Stimulated activated naive CD8-positive, alpha-beta T cell treated with anti-CD3 and anti-CD28 coated beads, Interleukin-15, Interleukin-2, amounts not matched to agents 100 U/mL and 50 U/mL, for 24 hours (primary cell): ENCODE measurements at places on chromosomes 11 and 22.

DNA sequence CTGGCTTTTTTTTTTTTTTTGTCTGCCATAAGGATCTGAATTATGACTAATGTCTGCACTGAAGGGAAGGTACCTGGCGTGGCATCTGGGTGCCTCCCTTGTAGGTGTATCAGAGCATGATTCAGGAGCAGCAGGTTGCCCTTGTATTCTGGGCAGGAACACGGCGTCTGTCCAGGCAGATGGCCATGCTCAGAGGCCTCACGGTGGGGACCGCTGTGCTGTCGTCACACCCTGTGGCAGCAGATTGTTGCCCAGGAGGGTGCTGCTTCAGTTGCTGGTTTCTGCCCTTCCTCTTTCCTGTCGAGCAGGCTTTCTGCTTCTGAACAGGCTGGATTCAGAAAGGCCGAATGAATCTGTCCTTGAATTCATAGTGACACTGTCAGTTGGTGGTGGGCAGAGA lies 11.0 kb downstream of the ZNRF3 start:
- no peak for DNase-seq

- DNase-seq, result no peak
Measured at GRCh38 chr11:10038521-10039302, 255.3 kb downstream of the SBF2 start.

- no peak for DNase-seq
Measured at GRCh38 chr11:97574976-97575665, 1185.3 kb downstream of the JRKL start.

DNA sequence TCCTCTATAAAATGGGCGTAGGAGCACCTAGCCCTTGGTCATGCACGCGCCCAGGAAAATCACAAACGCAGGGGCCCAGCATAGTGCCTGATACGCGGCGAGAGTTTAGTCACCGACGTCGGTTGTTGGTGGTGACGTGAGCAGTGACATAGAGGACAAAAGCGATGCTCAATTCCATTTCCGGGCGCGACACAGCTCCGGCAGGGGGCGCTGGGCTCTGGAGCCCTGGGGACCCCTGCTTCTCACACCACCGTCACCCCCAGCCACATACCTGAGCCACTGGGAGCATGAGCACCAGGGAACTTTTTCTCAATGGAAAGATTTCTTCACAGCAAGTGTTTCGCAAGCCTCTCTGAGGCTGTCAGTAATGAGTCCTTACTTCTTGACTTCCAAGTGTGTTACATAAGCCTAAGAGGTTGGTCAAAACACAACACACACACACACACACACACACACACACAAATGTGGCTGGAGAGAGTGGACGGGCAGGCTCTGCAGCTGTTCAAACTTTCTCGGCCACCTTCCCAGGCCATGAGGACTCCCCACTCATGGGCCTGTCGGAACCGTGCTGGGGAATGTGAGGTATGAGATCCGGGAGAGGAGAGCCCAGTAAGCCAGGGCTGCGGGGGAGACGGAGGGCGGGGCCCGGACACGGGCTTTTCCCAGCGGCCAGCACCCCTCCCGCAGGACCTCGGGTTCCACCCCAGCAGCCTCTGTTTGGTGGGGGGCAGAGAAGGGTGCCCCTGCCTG lies 36.9 kb upstream of the LINC01488 start:
- DNase-seq, result peak; percentile 22

DNA sequence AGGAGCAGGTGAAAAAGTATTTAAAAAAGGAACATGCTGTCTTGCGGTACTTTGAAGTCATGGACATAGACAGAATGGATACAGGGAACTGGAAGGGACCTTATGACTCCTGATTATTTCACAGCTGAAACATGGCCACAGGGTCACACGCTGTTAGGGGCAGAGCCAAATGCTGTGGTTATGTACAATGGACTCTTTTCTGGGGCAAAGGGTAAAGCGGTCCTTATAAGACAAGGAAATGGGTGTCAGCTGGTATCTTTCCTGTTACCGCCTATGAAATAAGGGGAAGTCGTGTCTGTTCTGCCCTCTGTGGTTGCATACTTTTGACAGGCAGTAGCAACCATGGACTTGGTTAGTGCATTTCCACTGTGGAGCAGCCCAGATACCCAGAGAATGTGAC lies 12.8 kb upstream of the ST14 start:
- no peak for DNase-seq

DNA sequence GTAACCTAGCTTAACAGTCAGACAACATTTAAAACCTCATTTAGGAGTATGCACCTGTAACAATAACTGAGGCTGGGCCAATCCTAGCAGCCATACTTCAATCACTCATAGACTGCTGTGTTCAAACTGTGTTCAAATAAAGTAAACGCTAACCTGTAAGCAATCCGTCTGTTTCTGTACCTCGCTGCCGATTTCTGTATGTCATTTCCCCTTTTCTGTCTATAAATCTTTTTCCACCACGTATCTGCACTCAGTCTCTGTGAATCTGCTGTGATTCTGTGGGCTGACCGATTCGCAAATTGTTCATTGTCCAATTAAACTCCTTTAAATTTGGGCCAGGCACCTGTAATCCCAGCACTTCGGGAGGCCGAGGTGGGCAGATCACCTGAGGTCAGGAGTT lies 12.3 kb downstream of the APOBEC3H start:
- no peak for DNase-seq

DNA sequence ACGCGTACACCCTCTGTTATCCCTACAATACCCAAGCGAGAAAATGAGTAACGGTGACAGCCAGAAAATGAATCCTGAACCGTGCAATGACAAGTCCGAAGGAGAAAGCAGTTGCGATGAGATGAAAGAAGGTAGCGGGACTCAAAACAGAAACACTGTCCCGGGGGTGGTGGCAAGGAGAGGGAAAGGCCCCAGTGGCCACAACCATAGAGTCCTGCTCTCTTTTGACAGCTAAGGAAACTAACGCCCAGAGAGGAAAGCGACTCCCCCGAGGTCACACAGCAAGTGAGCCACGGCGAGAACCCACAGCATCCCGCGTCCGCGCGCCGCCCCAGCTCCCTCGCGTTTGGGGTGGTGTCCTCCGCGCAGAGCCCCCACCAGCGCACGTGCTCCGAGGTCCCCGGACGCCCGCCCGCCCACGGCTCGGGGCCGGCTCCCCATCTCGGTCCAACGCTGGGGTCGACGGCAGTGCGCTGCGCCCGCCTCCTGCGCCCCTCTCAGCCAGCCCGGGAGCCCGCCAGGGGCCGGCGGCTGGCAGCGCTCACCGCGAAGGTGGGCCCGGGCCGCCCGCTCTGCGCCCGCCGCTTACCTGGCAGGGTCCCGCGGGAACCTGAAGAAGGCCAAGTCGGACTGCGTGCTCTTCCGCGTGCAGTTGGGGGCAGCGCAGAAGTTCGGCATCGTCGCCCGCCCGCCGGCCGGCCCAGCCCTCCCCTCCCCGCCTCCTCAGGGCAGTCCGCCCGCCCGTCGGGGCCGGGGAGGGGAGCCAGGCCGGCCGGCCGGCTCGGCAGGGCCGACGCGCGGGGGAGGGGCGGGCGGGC lies 564 bp downstream of the THAP12 start:
- peak; percentile 64 for DNase-seq

DNA sequence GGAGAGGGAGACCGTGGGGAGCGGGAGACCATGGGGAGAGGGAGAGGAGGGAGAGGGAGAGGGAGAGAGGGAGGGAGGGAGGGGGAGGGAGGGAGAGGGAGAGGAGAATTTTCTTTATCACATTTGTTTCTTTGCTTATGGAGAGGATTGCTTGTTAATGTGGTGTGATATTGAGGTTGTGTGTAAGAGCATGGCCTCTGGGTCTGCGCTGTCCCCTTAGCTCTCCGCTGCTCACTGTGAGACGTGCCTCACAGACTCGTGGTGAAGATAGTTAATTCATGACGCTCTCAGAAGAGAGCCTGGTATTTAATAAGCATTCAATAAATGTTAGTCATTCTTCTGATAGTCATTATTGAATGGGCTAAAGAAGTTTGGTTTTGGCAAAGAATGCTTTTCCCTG lies 26.2 kb downstream of the PPFIA1 start:
- no peak for DNase-seq

DNA sequence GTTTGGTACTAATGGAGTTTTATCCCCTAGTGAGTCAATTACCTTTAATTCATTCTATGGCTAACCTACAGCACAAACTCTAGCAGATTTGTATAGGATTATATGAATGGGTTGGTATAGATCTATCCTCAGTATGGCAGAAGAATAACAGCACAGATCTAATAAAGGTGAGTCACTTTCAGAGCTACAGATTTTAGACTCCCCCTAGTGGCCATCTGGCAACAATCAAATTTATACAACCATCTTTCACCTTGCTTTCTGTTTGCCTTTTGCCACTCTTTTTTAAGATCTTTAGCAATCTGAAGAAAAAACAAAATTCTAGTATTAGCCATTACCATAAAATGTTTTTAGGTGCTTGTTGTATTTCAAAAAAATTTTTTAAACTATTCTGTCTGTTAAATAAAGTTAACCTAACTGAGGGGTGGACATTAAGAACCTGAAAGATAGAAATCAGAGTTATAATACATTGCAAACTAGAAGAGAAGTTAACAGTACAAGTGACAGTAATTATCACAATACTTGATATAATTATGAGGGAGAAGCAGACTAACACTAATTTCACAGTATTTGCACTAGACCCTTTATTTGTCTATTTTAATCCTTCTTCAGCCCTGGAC lies 25.8 kb downstream of the DDIAS start:
- no peak for DNase-seq
